Cardiac fibroblast (primary cell): ENCODE measurements at places on chromosomes 6 and 20.

DNA sequence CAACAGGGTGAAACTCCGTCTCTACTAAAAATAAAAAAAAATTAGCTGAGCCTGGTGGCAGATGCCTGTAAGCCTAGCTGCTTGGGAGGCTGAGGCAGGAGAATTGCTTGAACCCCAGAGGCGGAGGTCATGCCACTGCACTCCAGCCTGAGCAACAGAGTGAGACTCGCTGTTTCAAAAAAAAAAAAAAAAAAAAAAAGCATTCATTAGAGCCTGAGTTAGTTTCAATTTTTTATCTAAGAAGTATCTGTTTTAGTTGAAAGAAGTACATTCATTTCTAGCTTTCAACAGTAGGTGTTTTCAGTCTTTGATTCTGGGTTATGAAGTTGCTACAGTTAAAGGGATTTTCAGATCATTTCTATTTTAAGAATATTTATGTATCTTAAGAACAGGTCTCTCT lies 42.2 kb downstream of the ZNF292 start:
- no peak for DNase-seq

DNA sequence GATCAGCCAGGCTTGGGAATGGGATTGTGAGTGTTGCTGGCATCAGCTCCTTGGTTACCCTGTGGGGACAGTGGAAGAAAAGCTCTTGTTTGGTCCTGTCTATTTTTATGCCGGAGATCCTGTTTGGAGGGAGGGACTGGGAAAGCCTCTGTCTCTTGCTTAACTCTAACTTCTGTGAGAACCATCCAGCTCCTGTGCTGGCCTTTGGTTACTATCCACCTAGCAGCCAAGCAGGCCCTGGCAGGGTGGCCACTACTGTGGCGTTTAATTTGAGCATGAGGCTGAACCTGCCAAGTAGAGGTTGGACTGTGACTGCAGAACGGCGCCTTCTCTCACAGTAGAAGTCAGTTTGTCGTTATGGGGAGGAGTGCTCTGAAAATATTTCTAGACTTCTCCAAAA lies 193.3 kb downstream of the UTRN start:
- DNase-seq: no peak

- DNase-seq: no peak
Measured at GRCh38 chr20:43957392-43957791, 42.7 kb downstream of the TOX2 start.

DNA sequence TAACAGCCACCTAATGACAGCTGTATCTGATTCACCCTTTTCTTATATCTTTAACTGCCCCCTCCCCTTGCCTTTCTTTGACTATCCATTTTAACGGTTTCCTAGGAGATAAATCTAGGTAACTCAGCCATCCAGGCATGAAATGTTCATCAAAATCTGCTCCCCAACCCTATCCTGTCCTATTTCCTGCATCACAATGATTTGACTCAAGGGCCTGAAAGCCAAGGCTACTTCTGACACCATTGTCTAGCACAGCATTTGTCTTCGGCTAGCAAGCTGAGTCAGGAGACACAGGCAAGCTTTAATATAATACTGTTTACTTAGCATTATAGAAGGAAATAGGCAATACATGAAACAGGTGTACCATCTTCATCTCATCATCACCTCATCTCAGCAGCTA lies 31.6 kb upstream of the MANEA start:
- DNase-seq: peak; percentile 23

- no peak for DNase-seq
Measured at GRCh38 chr6:34597605-34598353, 41.6 kb upstream of the SPDEF start.

- no peak for DNase-seq
Measured at GRCh38 chr6:159819098-159819497, 19.0 kb downstream of the PNLDC1 start.

DNA sequence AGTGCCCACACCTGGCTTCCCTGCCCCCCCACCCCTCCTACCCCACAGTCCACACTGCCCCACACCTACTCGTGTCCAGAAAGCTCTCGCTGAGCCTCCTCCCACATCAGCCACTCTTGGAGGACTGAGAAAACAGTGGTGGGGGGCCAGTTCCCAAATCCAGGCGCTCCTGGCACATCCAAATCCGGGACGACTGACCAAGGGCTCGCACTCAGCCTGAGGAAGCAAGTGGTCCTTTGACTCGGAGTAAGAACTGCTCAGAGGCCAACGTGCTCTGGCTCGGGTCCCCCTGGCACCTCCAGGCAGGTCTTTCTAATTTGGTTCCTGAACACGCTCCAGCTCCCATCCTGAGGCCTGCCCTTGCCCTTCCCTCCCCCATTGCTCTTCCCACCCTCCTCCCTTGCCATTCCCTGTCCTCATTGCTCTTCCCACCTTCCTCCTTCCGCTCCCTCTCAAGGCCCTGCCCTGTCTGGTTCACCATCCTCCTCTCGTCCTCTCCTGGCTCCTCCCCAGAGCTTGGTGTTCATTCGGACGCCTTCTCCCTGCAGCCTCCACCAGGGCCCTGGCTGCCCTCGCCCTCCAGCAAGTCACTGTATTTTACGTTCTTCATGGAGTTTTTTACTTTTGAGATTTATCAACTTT lies 83.6 kb downstream of the THBS2 start:
- no peak for DNase-seq

- DNase-seq: peak; percentile 14
Measured at GRCh38 chr6:123380257-123380656, 256.5 kb downstream of the TRDN start.

DNA sequence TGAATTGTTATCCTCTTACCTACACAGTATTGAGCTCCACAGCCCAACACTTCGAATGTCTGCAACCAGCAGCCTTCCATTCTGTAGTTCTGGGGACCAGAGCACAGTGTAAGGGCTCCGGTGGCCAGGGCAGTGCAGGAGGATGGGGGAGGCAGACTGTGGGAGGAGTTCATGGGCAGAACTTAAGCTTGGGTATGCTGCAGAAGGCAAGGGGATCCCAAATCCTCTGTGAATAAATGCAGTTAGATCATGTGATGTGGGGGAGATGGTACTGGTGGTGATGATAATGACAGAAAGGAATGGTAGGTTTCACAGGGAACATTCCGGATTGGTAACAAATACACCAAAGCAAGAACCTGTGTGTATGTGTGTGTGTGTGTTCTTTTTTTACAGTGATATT lies 26.5 kb upstream of the CNKSR3 start:
- DNase-seq: no peak

- DNase-seq: no peak
Measured at GRCh38 chr6:46113370-46113769, 16.4 kb upstream of the ENPP4 start.

GRCh38 chr20:9490161-9490560 lies 24.2 kb upstream of the LAMP5 start:
- no peak for DNase-seq

DNA sequence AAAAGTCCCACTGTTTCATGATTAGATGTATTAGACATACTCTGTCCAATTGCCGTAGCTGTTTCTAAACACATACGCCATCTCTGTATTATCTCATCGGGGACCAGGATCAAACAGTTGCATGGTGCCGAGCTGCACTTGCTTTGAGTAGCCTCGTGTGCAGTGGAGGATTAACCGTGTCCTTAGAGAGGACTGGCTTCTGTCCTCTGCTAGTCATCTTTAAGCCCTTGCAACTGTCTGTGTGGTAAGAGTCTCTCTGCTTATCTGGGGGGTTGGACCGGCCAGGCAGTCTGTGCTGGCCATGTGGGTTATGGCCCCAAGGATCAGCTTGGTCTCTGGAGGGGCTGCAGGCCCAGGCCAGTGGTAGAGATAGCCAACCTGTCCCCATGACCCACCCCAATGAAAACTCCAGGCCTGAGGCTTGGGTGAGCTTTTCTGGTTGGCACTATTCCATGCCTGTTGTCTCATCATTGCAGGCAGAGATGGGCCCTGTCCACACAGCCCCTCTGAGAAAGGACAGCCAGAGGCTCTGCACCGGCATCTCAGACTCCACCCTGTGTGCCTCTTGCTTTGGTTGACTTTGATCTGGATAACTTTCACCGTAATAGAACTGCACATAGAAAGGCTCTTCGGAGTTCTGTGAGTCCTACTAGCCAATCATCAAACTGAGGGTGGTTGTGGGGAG lies 137.3 kb upstream of the SNX9 start:
- DNase-seq: no peak

DNA sequence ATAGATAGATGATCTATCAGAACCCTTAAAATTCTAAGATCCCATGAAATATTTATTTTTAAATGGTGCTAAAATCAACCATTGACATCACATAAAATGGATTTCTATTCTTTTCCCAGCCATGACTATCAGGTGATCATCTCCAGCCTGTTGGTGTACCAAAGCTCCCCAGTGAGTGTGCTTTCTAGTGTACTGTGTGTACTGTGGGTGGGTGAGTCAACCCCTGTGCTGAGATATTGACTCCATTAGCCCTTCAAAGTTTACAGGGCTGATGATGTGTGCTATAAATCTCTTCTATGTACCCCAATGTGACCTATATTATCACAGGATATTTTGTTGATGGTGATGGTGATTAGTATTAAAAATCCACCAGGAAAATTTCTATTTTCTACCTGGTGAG lies 344.6 kb downstream of the MMUT start:
- DNase-seq: no peak

DNA sequence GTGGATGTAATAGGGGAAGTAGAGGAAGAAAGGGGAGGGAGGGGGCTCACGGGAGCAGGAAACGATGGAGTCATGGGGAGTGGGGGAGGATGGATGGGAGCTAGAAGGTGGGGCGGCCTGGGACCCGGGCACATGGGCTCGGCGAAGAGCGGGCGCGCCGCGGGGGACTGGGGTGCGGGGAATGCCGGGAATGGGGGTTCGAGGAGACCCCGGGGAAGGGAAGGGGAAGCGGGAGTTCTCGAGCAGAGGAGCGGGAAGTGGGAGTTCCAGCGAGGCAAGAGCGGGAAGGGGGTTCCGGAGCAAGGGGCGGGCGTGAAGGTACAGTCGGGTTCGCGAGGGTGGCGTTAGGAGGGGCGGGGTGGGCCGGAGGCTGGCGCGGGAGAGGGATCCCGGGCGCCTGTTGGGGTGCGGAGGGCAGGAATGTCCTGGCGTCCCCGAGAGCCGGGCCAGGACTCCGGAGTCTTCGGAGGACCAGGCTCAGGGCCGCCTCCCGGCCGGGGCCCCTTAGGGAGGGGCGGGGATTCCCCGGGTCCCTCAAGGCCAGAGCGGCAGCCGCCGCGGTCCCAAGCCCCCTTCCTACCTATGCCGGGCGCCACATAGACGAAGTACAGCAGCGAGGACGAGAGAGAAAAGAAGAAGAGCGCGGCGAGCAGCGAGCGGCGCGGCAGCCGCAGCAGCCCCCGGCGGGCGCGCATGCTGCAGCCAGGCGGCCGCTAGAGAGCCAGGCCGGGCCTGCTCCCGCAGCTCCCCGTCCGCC lies 504 bp downstream of the B4GALT5 start:
- peak; percentile 35 for DNase-seq

DNA sequence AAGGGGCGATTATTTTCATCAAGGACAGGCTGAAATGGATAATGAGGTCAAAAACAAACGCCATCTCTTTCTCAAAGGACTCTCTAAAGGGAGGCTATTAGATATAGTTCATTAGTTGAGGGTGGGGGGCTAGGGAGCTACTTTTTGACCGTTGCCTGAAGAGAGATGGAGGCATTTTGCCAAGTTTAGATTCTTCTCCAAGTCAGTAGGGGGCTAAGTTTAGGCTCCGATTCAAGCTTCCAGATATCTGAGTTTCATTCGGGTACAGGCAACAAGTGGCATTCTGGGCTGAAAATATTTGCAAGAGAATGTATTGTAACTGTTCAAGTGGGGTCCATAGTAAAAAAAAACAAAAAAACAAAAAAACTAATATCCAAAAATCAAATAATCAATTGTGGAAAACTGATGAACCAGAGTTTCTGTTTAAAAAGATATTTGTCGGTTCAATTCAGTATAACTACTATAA lies 43.4 kb upstream of the PIM1 start:
- no peak for DNase-seq

DNA sequence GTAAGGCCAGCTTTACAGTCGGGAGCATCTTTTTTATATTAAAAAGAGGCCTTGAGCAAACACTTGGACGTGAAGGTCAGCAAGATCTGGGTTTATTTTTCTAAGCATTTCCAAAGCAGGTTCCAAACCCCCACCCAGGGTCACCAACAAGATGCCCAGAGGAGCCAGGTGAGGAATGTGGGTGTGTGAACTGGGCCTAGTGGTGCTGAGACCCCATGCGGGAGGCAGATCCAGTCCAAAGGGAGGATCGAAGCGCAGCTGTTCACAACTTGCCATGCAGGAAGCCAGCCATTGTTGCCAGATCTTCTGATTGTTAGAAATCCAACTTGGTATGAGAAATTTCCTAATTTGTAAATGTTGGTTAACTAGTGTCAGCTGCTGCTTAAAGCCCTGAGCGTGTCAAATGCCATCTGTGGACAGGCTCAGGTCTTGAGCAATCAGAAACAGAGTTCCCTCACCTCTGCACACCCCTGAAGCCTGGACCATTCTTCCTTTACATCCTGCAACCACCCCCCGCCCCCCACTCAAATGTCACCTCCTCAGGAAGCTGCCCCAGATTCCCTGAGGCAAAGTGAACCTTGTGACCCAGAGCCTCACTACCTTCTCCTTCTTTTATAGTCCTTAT lies 46.5 kb downstream of the NFATC2 start:
- DNase-seq: no peak

- no peak for DNase-seq
Measured at GRCh38 chr20:50649590-50649989, 41.8 kb downstream of the RIPOR3 start.

- DNase-seq: no peak
Measured at GRCh38 chr20:32053648-32054047, 1.6 kb downstream of the HCK start.

DNA sequence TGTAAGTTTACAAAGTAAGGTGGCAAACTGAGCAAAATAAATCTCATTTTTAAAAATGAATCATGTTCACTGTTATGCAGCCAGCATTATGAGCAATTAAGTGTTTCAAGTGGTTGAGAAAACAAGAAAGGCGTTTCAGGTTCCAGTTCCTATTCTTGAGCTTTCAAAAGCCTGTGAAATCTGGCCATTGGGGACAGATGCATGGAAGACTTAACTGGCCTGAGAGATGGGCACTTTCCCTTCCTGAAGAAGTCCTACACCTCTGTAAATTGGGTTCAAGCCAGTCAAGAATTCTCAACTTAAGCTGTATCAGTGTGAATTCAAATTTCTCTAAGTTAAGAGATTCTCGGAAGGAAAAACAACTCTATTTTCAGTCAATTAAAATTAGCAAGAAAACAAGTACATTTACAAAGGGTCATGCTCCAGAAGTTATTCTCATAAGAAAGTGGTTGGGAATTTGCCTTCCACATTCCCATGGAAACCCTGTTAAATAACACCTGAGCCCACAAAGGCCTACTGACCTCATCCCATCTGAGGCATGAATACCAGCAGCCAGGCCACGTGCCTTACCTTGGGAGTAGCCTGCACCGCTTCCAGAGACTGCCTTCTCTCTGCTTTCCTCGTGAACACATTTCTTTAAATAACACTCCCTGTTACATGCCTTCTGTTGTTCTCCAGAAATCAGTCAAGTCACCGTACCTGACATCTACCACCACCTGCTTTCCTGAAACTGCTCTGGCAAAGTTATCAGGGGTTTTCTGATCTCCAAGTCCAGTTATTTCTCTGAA lies 19.4 kb downstream of the MAP3K5 start:
- DNase-seq: no peak

GRCh38 chr6:155188707-155189496 lies 74.9 kb upstream of the CLDN20 start:
- DNase-seq: peak; percentile 98

GRCh38 chr20:11271920-11272594 lies 598.3 kb upstream of the JAG1 start:
- no peak for DNase-seq

- no peak for DNase-seq
Measured at GRCh38 chr6:168999392-168999791, 254.3 kb downstream of the THBS2 start.

GRCh38 chr6:125246566-125246965 lies 55.2 kb downstream of the HDDC2 start:
- DNase-seq: no peak
